ENCODE measurements at places on chromosomes 2 and 18.

DNA sequence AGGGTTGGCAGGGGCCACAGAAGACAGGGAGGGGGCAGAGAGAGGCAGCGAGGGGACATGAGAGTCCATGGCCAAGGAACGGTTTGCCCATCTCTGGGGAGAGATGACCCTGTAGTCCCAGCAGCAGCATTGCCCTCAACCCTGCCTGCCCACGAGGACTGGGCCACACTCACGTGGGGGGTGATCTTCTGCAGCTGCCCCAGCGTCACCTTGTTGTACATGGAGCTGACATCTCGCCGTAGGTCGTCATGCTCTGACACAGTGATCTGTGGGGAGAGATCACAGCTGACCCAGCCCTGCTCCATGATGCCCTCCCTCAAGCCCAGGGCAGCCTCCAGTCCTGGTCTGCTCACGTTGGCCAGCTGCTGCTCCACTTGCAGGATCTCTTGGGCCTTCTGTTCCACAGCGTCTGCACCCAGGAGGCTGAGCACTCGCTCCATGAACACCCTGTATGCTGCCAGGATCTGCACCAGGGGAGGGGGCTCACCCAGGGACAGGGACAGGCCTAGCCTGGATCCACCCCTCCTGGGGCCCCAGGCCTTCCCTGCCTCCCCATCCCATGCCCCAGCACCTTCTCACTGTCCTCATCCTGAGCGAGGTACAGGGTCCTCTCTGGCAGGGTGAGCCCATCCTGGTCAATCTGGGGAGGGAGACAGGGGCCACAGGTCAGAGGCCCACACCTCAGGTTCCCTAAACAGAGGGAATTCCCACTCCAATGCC, 2.8 kb downstream of the ECEL1 start:
- DNase-seq = no peak

DNA sequence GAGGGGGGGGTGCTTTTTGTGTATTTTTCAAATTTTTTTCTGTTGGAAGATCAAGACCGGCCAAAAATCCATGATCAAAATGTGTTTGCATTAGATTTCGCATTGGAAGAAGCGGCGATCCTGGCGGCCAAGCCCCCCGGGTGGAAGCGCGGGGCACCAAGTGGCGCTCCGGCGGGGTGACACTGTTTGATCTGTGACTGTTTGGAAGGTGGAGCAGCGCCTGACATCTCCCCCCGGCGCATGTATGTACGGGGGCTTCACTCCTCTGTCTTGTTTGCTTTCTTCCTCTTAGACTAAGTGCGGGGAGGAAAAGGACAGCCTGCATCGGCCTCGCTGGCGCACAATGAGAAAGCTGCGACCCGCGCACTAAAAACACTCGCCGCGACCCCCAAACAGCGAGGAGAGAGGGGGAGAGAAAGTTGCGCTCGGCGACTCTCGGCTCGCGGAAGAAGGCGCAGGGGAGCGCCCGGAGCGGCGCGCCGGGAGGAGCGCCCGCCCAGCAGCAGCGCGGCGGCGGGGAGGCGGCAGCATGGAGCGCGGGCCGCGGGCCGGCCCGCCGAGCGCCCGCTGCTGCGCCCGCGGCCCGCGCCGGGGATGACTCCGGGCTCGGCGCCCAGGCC, 515 bp downstream of the TSHZ1 start:
- DNase-seq = no peak

DNA sequence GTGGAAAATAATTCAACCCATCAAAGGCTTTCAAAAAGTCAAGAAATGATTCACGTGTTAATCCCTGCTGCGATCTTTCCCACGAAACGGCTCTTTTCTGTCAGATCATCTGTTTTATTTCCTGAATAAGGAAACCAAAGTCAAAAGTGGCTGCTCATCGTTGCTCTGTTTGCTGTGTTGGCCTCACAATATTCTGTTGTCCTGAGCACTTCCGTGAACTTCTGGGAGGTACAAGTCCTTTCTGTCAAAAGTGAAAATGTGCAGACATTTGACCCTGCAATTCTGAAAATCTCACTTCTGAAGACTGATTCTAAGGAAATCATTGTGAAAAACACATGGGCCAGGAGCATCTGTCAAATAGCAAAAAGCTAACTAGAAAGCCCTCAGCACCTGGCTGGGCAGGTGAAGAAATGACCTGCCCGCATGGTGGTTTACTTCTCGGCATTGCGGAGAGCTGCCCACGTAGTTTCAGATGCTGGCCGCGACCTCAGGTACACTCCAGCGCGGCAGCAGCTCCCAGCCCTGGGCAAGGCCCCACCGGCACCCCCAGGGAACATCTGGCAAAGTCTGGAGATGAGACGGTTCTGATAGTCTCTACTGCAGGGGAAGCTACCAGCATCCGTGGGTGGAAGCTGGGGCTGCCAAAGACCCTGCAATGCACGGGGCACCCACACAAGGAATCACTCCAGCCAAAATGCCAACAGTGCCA, 31.9 kb upstream of the GPC1 start:
- no peak for DNase-seq

DNA sequence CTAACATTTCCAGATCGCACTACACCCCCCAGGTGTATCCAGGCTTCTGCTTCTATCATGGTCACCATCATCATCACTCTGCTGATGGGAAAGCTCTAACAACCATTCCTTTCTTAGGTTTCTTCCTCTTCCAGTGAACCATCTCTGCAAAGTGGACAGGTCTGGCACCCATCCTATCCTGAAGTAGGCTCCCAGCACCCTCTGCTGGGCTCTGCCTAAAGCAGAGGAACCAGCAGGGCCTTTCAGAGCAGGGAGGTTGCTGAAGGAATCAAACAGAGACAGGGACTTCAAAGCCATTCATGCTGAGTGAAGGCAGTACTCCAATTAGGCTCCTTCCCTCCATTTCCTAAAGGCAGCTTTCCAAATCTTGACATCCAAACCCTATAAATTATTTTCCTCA, 27.2 kb upstream of the SATB2 start:
- DNase-seq = no peak

DNA sequence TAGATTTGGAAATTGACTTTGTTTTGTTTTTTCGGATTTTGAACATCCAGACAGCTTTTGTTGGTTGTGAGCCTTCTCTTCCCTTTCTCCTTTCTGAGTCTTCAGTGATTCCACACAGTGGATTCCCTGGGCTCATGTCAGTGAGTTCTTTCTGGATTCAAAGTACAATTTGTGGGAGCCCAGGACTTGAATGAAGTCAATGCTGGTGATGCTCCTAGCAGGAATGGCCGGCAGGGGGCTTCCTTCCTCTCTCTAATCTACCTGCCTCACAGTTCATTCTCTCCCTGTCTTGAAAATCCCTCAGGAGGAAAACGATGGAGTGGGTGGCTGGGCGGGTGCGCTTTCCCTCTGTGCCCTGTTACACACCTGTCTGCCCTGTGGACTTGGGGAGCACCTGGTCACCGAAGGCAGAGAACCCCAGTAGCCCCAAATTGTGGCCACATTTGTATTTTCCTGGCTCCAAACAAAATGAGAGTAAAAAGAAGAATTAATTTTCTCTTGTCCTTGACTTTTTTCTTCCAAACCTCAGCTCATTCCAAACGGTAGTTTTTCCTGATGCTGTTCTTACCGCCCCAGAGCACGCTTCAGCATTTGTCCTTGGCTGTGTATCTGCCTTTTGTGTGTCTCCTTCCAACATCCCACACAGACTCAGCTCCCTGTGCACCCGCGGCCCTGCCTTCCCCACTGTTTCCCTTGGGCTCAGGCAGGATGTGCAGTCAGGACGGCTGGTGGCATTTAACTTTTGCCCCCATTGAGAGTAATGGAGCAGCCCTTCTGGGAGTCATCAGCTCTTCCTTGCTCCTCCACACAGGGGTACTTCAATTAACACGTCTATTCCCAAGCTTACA, 86.6 kb downstream of the MARCO start:
- no peak for DNase-seq

DNA sequence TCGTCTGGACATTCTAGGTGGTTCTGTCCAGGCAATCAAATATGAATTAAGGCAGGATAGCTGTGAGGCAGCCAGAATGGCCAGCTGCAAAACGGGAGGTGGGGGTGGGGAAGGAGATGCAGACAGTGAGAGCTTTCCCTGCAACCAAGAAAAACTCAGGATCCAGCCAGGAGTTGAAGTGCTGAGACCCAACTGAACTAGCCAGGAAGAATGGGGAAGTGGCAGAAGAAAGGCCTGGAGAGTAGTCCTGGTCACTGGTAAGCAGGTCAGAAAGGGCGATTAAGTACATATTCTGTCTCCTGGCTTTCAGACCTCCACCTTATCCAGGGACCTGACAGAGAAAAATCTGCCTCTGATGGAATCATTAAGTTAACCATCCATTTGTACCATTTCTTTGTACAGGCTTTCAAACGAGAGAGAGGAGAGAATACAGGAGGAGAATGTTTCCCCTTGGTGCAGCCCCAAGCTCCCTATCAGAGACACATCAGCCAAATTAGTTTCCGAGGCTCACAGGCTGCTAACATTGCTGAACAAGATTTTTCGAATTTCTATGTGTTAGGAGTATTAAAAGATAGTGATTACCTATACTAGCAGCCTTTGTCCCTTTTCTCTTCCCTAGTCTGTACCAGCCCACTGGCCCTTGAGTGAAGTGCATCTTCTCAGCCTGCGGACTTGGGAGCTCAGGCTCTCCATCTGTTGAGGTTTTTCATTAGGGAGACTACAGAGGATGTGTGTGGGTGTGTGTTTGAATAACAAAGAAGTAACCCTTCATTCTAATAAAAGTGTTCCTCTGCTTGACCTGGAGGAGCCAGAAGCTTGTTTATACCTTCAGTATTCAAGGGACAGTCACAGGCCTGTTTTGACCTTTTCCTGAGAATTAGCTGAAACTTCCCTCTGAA, 12.5 kb upstream of the HOXD1 start:
- DNase-seq = no peak

DNA sequence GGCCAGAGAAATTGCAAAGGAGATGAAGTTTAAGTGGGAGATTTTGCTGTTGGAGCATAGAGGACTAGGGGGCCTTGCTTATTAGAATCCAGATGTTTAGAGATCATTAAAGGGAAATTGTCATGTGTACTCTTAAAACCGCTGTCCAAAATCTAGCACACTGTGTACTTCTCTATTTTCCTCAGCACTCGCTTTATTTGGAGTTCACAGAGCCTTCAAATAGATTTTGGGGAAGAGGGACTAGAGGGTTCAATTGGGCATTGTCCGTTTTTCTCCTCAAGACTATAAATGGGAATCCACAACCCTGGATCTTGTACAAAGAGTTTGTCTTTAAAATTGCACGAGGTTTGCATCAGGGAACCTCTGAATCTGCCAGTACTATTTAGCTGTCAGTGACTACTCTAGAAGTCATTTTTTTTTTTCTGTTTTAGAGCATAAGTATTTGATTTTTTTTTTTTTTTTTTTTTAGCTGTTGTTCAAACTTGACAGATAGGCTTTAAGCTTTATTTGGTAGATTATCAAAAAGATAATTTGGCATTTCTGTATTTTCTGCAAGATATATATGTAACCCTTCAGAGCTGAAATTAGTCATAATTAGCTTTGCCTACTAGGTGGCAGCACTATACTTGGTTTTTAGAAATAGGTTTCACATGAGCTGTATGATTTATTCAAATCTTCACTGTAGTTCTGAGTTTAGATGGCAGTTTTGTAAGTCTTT, 14.2 kb downstream of the PMS1 start:
- no peak for DNase-seq

DNA sequence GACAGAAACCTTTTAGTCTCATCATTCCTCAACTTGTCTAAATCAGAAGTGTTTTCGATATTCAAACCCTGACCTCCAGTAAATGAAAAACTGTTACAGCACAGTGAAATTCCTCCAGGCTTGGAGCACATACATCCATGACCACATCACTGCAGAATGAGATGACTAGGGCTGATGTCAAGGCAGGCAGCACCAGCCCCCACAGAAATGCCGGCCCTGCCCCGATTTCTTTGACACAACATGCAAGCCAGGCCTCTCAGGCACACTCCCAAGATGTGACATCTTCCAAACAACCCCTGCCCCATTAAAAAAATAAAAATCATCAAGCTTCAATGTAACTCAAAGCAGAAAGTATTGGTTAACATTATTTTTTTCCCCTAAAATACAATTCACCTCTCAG, 103.3 kb downstream of the CTAGE1 start:
- no peak for DNase-seq

- no peak for DNase-seq
Measured at GRCh38 chr18:62281684-62282083, 43.4 kb upstream of the TNFRSF11A start.

DNA sequence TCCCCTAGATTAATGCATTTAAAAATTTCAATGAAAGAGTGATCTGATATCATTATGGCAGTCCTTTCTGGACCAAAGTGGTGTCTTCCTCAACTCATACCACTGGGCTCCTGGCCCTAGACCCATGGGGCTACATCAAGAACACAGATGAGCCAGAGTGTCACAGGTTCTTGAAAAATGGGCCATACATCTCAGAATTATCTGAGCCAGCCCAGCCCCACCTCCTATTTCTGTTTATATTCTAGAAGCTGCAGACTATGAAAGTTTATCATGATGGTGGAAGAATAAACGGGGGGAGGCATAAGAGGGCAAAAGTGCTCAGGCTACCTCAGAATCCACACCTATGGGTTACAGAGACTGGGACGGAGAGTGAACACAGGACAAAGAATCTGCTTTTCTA, 120.6 kb upstream of the TACR1 start:
- no peak for DNase-seq

GRCh38 chr2:37614061-37614738, 57.2 kb downstream of the CDC42EP3 start:
- no peak for DNase-seq

GRCh38 chr2:154608438-154608837, 90.1 kb upstream of the KCNJ3 start:
- DNase-seq = no peak

GRCh38 chr2:185895828-185896693, 157.5 kb downstream of the FSIP2 start:
- no peak for DNase-seq

GRCh38 chr2:198127627-198128026, 323.2 kb downstream of the PLCL1 start:
- DNase-seq = peak; percentile 12

DNA sequence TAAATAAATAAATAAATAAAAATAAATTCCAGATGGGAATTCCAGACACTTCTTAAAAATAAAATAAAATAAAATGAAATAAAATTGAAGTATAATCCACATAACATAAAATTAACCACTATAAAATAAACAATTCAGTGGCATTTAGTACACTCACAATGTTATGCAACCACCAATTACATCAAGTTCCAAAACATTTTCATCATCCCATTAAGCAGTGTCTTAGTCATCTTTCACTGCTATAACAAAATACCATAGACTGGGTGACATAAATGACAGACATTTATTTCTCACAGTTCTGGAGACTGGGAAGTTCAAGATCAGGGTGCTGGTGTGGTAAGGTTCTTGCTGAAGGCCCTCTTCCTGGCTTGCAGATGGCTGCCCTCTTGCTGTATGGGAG, 22.6 kb upstream of the PROKR1 start:
- DNase-seq = no peak

GRCh38 chr2:76946631-76947145, 575.5 kb downstream of the LRRTM4 start:
- DNase-seq = no peak

DNA sequence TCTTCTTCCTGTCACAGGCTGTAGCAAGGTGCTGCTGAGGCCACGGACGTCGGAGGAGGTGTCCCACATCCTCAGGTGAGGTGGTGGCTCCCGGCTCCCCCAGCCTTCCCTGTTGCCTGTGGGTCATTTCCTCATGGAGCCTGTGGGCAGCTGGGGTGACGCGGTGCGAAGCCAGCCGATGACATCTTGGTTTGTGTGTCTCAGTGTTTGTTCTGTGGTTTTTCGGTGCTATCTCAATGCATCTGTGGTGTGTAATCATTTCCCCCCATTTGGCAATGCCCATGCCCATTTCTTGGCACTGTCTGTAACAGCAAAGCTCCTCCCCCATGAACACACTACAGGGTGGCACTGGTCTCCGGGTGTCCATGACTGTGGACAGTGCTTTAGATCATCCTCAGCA, 6.6 kb downstream of the D2HGDH start:
- DNase-seq = peak; percentile 23

- DNase-seq = no peak
Measured at GRCh38 chr2:134736167-134736880, 17.5 kb upstream of the TMEM163 start.
